ENCODE measurements at places on chromosomes 5 and 9.

GRCh38 chr9:17942498-17942897, 363.6 kb downstream of the SH3GL2 start:
- no peak for DNase-seq

- no peak for DNase-seq
Measured at GRCh38 chr9:32603914-32604852, 31.2 kb upstream of the NDUFB6 start.

DNA sequence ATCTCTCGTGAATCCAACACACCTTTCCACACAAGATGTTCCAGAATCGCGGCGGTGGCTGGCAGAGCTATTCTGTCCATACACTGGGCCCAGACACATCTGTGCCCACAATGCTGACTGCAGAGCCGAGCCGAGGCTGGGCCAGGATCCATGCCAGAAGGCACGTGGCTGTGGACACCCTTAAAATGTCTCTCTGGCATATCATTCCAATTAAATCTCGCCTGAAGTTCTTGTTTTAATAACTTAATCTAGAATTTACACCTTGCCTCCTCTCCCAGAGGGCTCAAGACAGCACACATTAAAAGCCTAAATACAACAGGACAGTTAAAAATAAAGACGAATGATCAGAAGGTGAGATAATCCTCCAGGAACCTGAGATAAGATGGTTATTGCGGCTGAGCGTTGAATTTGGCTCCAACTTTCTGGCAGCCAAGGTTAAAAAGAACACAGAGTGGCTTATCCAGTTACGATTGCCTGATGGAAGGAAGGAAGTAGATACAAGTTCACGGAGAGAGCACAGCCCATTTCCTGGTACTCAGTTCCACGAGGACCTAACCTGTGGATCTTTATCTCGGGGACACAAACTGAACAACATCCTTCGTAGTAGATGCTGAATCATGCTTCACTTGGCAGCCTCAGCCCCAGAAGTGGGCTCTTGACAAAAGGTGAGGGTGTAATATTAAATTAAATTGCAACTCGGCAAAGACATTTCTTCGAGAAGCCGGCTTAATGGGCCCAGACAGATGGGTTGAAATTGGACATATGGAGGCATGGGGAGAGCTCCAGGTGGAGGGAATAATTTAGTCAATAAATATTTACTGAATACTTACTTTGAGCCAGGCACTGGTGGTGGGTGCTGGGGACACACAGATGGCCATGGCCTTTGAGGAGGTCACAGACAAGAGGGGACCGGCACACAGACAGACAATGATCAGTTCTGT, 86.0 kb upstream of the TBC1D2 start:
- no peak for DNase-seq

DNA sequence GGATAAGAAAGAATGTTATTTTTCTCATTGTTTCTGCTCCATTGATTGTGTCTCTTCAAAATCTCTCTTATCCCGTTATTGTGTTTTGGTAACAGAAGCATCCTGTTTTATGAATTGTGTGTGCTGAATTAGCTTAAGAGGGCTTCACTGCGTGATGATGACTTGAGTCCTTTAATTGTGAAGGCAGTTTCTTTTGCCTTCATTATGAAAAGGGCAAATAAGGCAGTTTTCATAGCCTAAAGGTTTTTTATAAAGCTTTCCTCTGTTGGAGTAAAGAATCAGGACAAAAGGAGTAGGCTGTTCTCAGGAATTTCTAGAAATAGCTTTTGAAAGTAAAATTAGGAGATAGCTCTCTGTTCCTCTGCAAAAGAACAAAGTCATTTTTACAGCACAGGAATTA, 169.8 kb downstream of the FOCAD start:
- no peak for DNase-seq

Data from CD4-positive, alpha-beta T cell treated with Interleukin-4 for 1 hour (primary cell).